A549 treated with GW870086 at 1 μM for 4 hours (cell line): ENCODE measurements at places on chromosomes 16 and 17. TPM values are rescaled to one million over a fixed set of nuclear protein-coding genes. Genes with fewer than 3 reads are reported as not detected.

PYDC1 gene
- total RNA-seq: not detected in 5 replicates

TOM1L1 gene
- total RNA-seq: 31.3 to 41.3 TPM (median 39.8 TPM) in 5 replicates

KRT17 gene
- total RNA-seq: 0.63 to 1.9 TPM (median 1.3 TPM) in 5 replicates

MILR1 gene
- 0.87 to 1.9 TPM (median 1.6 TPM) in 5 replicates for total RNA-seq

EPOP gene
- total RNA-seq: 9.8 to 13.2 TPM (median 12.6 TPM) in 5 replicates

GNGT2 gene
- total RNA-seq: 0.58 to 1.1 TPM (median 0.87 TPM) in 5 replicates

ITGAD gene
- total RNA-seq: 0.07 TPM in 1 of 5 replicates, not detected in the others

PTGES3L gene
- 0.73 to 2.0 TPM (median 1.0 TPM) in 5 replicates for total RNA-seq

CDRT15 gene
- not detected in 5 replicates for total RNA-seq

CPHXL2 gene
- not detected in 5 replicates for total RNA-seq

NXN gene
- 19.6 to 28.8 TPM (median 25.9 TPM) in 5 replicates for total RNA-seq

WBP2 gene
- 83.3 to 93.3 TPM (median 89.9 TPM) in 5 replicates for total RNA-seq

ASPHD1 gene
- 15.9 to 27.5 TPM (median 23.8 TPM) in 5 replicates for total RNA-seq

MT1F gene
- total RNA-seq: 15.9 to 26.2 TPM (median 18.6 TPM) in 5 replicates

STRADA gene
- 23.8 to 26.8 TPM (median 25.4 TPM) in 5 replicates for total RNA-seq

KRT40 gene
- total RNA-seq: not detected in 5 replicates

SULT1A4 gene
- 27.0 to 41.4 TPM (median 31.2 TPM) in 5 replicates for total RNA-seq

SPNS2 gene
- 10.8 to 21.8 TPM (median 16.4 TPM) in 5 replicates for total RNA-seq

CMTM2 gene
- total RNA-seq: not detected in 5 replicates

FOXL1 gene
- 0.83 to 2.3 TPM (median 0.97 TPM) in 5 replicates for total RNA-seq

EVI2A gene
- not detected in 5 replicates for total RNA-seq

CMIP gene
- 77.8 to 100 TPM (median 94.7 TPM) in 5 replicates for total RNA-seq

EVPLL gene
- not detected in 5 replicates for total RNA-seq

KRT34 gene
- 0.37 to 0.73 TPM (median 0.45 TPM) in 5 replicates for total RNA-seq

ARHGAP44 gene
- 2.3 to 2.8 TPM (median 2.4 TPM) in 5 replicates for total RNA-seq

CSH2 gene
- total RNA-seq: not detected in 5 replicates

TP53TG3C gene
- 0.18 to 0.79 TPM (median 0.26 TPM) in 5 replicates for total RNA-seq

DRC7 gene
- total RNA-seq: not detected in 5 replicates

CXCL16 gene
- 13.2 to 20.3 TPM (median 18.2 TPM) in 5 replicates for total RNA-seq

DOC2B gene
- 0.85 to 1.1 TPM (median 0.92 TPM) in 5 replicates for total RNA-seq

KLHL10 gene
- not detected in 5 replicates for total RNA-seq

OR2C1 gene
- total RNA-seq: not detected in 5 replicates

SPATA22 gene
- not detected in 5 replicates for total RNA-seq

GGNBP2 gene
- 58.9 to 67.2 TPM (median 61.8 TPM) in 5 replicates for total RNA-seq

TBC1D3H gene
- total RNA-seq: not detected in 5 replicates

CSH1 gene
- total RNA-seq: not detected in 5 replicates

PLEKHH3 gene
- total RNA-seq: 14.2 to 21.2 TPM (median 17.9 TPM) in 5 replicates

C16orf54 gene
- total RNA-seq: not detected in 5 replicates

CCL8 gene
- total RNA-seq: 0.12 TPM in 1 of 5 replicates, not detected in the others

RAB26 gene
- 2.4 to 4.9 TPM (median 2.9 TPM) in 5 replicates for total RNA-seq

NEK8 gene
- total RNA-seq: 3.3 to 4.7 TPM (median 4.5 TPM) in 5 replicates

RDM1 gene
- total RNA-seq: 2.6 to 3.6 TPM (median 2.9 TPM) in 5 replicates

AANAT gene
- total RNA-seq: 0.15 to 0.78 TPM (median 0.41 TPM) in 5 replicates

PKMYT1 gene
- 65.1 to 89.9 TPM (median 84.9 TPM) in 5 replicates for total RNA-seq

KRT33A gene
- not detected in 5 replicates for total RNA-seq

CDIP1 gene
- 11.8 to 15.2 TPM (median 13.0 TPM) in 5 replicates for total RNA-seq

LRRC37A gene
- total RNA-seq: 0.79 to 0.99 TPM (median 0.83 TPM) in 5 replicates

ZG16 gene
- not detected in 5 replicates for total RNA-seq

MEIOB gene
- total RNA-seq: 1.2 to 2.1 TPM (median 1.5 TPM) in 5 replicates

TRPV3 gene
- 0.25 to 0.37 TPM (median 0.29 TPM) in 5 replicates for total RNA-seq

CCDC200 gene
- total RNA-seq: not detected in 5 replicates

MT1G gene
- not detected in 5 replicates for total RNA-seq

NSMCE1 gene
- 55.8 to 64.7 TPM (median 58.7 TPM) in 5 replicates for total RNA-seq

CASKIN2 gene
- 7.2 to 13.6 TPM (median 11.7 TPM) in 5 replicates for total RNA-seq

JPH3 gene
- 1.3 to 2.2 TPM (median 1.9 TPM) in 5 replicates for total RNA-seq

RASD1 gene
- total RNA-seq: 1.2 to 1.9 TPM (median 1.7 TPM) in 5 replicates
